ENCODE measurements at places on chromosomes 3 and 15.

- DNase-seq: no peak
Observed at GRCh38 chr15:35450492-35450891, 95.5 kb downstream of the DPH6 start.

- no peak for DNase-seq
Observed at GRCh38 chr3:32751377-32751776, 66.4 kb downstream of the CNOT10 start.

GRCh38 chr15:64146041-64146440 is 5.5 kb upstream of the SNX22 start:
- DNase-seq: no peak

GRCh38 chr3:16447135-16447534 is 66.4 kb downstream of the RFTN1 start:
- DNase-seq: no peak

GRCh38 chr15:64751464-64751863 is 23.9 kb downstream of the RBPMS2 start:
- DNase-seq: no peak

- no peak for DNase-seq
Observed at GRCh38 chr3:16589867-16590624, 15.2 kb downstream of the DAZL start.

DNA sequence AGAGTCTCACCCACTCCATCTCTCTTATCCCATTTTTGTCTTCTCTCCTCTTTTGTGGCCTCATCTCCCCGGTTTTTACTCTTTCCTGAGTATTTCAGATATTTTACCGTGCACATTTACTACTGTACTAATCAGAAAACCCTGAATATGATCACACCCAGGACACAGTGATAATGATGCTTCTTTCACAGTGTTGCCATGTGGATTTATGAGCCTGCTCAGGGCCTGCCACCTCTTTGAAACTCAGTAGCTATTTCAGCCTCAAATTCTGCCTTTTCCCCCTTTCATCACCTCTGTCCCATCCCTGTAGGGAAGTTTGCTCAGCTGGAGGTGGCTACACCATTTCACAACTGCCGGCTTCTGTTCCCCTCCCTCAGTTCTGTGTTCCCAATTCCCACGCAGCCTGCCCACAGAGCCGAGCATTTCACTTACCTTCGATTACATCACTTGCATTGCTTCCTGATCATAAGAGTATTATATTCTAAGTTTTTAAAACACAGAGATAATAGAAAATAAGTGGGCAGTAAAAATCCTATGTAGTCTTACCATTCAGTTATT is 33.2 kb downstream of the ARNT2 start:
- no peak for DNase-seq

DNA sequence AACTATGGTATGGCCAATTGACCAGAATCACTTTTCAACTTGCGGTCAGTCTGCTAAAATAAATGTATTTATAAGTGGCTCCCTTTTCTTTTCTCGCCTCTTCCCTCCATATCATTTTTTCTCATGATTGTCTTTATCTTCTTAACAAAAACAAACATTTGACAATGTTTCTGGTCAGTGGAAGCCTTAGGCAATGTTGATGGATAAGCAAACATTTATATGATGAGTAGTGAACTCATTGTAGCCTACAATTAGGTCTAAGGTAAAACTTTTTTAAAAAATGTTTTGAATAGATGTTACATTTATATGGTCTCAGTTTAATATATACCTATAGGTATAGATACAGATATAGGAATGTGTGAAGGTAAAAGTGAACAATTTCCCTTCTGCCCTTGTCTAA is 355.4 kb downstream of the MFSD1 start:
- DNase-seq: no peak

DNA sequence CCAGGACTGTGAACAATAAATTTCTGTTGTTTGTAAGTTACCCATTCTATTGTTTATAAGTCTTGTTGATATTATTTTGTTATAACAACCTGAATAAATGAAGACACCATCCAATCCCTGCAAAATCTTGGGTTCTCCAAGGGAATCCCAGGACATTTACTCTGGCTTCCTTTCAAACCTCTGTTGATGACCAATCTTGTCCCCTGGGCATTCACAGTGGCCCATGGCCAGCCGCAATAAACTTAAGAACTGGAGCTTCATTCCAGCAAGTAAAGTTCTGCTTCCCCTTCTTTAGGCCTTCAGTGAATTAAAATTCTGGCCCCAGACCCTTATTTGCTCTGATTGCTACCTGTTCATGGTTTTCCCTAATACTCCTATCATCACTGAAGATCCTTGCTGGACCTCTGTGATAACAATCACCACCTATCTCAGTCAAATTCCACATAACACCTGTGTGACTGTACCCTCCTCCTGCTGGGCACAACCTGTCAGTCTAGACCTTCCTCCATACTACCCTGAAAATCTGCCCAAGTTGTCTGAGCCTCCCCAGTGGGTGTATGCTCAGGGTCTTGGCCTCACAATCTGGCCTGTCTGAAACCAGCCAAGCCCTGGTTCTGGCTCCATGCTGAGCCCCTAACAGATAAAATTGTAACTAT is 153.1 kb downstream of the SEMA6D start:
- no peak for DNase-seq

DNA sequence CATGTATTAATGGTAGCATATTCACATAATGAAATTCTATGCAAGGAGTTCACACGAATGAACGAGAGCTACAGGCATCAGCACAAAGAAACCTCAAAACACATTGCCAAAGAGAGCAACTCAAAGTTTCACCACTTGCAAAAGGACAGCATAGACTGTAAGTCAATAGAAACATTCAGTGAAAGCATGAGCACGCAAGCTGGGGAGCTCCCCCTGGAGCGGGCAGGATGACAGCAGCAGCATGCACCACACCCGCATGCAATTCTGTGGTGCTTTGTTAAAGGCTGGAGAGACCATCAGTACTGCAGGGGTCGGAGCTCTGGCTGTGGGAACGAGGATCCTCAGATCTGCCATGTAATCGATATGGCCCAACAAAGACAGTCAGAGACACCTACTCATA is 18.7 kb downstream of the OCA2 start:
- DNase-seq: no peak

- DNase-seq: no peak
Observed at GRCh38 chr15:97461226-97461625, 499.3 kb upstream of the ARRDC4 start.

- DNase-seq: no peak
Observed at GRCh38 chr3:110494728-110495127, 576.9 kb upstream of the NECTIN3 start.

DNA sequence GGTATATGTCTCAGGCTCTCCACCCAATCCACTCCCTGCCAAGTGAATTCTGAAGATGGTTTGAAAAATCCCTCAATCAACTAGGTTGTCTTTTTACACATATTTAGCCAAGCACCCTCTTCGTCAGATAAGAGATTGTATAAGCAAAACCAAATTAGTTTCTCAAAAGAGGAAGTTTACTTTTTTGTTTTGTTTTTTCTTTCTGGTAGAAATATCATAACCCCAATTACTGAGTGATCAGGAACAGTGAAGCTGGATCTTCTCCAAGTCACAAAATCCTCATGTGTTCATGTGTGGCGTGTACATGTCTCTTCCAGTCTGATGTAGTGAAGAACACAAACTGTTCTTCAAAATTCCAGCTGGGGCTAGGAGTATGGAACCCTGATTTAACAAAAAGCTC is 180.6 kb downstream of the FOXP1 start:
- no peak for DNase-seq

GRCh38 chr3:71597286-71597685 is 13.8 kb upstream of the FOXP1 start:
- DNase-seq: no peak

- no peak for DNase-seq
Observed at GRCh38 chr3:125136515-125136914, 76.0 kb downstream of the SLC12A8 start.

DNA sequence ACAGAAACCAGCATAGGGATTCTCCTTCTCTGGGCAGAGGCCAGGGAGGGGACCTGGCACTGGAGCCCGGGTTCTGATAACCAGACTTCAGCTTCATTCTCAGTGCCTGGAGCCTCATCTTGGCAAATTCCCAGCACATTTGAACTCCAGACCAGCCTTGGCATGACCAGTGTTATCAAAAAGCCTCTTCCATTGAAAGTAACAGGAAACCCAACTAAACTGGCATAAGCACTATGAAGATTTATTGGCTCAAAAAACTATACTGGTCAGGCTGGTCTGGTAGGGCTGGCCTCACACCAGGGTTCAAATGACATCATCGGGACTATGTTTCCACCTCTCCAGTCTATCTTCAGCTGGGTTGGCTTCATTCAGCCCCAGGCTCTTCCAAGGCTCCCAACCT is 48.1 kb upstream of the THUMPD3 start:
- DNase-seq: peak; percentile 52

DNA sequence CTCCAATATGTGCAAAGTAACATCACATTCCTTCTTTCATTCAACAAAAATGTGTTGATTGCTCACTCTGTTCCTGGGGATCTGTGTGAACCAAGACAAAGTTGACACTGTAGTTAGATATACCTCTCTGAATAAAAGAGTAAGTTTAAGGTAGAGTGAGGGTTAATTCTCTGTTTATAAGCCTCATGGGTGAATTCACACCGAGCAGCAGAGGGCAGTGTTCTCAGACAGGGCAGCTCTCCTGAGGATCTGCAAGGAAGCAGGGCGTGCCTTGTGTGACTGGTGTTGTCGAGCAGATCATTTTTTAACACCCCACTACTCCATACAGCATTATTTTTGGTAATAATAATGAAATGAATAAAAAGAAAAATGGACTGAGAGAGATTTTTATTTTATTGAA is 34.4 kb downstream of the PAQR9 start:
- peak; percentile 69 for DNase-seq

GRCh38 chr15:74869372-74869725 is 3.8 kb downstream of the SCAMP2 start:
- DNase-seq: no peak

DNA sequence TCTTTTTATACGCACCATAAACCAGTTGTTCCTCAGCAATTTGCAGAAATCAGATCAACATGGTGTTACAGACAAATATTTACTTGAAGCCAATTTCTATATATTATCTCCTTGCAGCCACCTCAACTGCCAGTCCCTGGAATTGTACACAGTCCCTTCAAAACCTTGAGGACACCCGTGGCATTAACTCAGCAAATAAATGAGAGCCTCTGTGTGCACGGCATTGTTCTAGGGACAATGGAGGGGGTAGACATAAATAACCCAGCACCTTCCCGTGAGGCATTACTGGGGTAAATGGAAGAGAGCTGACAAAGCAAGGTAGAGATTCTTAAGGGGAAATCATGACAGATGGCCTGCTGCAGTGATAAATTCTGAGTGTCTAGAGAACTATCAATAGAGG is 12.5 kb downstream of the TM2D3 start:
- DNase-seq: no peak

GRCh38 chr15:70539409-70539808 is 223.9 kb downstream of the UACA start:
- DNase-seq: no peak

DNA sequence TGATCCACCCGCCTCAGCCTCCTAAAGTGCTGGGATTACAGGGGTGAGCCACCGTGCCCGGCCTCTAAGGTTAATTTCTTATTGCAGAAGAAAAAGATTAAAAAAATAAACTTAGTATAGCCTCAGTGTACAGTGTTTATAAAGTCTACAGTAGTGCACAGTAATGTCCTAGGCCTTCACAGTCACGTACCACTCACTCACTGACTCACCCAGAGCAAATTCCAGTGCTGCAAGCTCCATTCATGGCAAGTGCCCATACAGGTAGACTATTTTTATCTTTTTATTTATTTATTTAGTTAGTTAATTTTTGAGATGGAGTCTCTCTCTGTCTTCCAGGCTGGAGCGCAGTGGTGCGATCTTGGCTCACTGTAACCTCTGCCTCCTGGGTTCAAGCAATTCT is 3.2 kb upstream of the FLNB start:
- no peak for DNase-seq

DNA sequence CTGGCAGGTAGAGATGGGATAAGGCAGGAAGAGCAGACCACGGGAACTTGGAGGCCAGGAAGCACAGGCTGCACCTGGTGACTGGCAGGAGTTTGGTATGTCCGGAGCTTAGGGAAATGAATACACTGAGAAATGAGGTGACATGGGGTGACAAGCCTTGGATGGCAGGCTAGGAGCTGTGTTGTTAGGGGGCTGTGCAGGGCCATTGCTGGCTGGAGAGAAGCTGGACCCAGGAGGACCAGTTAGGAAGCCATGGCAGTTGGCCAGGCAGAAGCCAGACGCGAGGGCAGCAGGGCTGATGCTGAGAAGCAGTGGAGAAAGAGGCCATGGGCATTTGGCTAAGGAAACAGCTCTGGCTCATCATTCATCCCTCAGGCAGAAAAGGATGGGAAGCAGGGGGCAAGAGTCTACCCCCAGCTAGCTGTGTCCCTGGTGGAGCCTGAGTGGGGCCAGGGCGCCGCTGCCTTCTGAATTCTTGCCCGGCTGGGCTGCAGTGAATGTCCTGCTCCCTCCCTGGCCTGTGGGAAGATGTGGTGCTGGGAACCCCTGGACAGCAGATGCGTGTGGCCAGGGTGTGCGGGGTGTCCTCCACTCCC is 255.8 kb downstream of the FAM43A start:
- no peak for DNase-seq

DNA sequence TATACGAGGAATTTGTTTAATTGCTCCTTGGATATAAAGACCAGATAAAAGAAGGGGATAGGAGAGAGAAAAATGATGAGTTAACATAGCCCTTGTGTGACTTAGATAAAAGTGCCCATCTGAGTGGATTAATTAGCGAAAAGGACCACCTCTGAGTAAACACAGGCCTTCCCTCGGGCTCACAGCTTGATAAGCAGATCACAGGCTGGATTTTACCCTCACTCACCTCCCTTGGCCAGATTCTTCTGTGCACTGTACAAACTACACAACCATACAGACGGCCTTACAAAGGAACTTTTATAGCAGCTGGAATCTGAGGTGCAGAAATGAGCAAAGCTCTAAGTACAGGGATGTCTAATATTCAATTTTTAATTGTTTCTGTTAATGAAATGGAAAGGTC is 112.4 kb upstream of the STT3B start:
- DNase-seq: no peak

DNA sequence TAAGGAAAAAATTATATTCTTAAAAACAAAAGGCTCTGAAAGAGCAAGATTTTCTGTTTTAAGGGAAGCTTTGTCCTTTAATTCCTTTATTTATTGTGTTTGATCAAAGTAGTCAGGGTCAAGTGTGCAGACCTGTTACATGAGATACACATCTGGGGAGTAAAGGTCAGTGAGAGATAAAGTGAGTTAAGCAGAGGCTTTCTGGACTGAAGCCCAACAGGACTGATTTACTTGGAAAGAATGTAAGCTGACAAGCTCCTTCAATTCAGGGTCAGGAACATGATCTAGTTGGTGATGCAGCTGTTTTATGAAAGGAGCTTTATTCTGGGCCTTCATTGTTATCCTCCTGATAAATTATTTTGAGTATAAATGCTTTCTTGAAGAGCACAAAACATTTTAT is 20.7 kb upstream of the OTOL1 start:
- DNase-seq: no peak

DNA sequence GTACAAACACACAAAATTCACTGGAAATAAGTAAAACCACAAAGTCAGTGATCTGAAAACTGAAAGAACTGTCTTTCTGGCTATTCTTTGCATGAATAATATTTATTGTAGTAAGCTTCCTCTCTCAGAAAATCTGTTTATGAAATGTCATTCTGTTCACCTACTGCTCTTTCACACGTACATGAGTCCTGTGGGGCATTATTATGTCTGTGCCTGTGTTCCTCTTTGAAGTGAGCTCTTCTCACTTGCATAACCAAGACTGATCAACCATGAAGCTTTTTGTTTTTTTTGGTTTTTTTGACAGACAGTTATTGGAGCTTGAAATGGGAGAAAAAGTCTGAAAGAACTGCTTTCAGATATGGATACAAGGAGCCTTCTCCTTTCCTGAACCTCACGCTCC is 195.8 kb downstream of the PLCH1 start:
- no peak for DNase-seq

GRCh38 chr15:42080186-42080918 is 14.0 kb downstream of the PLA2G4D start:
- no peak for DNase-seq
